ENCODE measurements at places on chromosomes 5 and 9.
A peak's percentile ranks its signal among the peaks of the same experiment; 100 is the strongest.

DNA sequence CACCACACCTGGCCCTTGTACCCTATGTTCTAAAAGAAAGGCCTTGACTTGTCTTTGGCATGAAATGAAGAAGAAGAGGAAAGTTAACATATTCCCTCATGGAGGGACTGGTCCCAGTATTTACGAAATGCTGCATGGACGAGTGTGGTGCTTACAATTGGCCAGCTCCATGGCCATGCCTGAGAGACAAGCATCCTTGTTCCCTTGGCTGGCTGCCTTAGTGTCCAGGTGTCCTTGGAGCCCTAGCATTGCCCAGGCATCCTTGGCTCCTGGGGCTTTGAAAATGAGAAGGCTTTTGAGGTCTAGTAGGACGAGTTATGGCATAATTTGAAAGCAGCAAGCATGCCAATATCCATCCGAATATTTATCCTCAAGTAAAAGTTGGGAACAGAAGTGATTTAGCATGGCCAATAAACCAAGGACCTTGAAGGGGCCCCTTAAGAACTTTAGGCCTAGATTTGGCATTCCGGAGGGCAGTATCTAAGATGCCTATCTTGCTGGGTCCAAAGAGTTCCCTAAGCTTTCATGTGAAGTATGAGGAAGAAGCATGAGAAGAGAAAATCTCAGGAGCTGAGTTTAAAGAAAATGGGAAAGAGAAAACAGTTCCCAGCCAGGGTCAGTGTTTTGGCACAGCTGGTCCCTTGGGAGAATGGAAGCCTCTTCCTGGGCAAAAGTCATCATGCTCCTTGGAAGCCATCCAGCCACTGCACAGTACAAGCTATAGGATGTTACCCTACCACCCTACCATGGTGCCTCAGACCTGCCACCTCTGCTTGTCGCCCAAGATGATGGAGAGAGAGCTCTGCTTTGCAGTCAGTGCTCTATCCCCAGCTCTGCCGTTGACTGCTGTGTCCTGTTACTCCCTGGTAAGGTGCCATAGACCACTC, 91.0 kb downstream of the AOPEP start:
- no peak for DNase-seq

DNA sequence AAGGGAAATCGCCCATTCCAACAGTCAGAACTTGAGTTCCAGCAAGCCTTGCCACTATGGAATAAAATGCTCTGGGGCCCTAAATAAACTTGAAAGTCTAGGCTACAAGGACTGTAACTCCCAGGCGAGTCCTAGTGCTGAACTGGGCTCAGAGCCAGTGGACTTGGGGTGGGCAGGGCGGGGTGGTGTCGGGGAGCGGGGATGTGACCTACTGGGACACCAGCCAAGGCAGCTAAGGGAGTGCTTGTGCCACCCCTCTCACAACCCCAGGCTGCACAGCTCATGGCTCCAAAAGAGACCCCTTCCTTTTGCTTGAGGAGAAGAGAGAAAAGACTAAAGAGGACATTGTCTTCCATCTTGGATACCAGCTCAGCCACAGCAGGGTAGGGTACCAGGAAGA, 61.5 kb downstream of the MEIKIN start:
- DNase-seq: no peak

DNA sequence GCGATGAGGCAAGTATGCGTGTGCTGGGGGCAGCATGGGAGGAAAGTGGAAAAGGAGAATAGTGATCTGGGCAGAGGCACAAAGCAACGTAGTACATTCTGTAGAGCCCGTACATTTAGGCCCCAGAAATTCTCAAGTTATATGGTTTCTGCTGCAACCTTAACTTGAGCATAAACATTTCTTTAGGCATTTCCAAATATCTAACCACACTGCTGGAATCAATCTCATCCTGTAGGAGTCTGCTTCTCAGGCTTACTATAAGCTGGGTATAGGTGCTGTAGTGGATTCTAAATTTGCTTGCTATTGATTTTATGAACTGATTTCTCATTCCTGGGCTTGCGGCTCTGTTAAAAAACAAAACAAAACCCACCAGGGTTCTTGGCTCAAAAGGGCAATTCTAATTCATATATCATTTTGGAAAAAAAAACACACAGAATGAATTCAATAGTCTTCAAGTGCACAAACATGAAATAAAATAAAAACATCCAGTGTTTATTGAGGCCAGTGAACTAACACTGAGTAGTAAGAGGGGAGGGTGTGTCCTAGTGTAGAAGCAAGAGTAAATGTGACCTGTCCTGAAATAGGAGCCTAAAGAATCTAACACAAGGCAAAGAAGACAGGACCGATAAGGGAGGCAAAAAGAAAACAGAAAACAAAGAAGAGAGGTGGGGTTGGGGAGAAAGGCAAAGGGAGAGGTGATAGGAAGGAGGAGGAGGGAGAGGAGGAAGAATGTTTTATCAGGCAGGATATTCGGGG, 145.5 kb upstream of the LHFPL2 start:
- no peak for DNase-seq

DNA sequence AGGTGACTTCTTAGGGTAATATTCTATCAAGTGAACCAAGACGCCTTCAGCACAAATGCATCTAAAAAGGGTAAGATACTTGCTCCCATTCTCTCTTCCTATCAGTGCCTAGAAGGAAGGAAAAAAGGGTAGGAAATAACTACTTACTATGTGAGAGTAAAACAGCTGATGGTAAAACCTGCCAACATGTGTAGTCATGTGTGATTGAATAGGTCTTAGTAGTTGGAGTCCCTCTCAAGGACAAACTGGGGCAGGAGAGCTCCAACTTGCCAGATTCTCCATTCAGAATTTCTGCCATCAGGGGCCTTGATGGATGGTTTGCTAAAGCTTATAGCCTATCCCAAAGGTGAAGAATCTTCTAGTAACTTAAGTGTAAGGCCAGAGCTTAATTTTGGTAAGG, 5.2 kb downstream of the TSC1 start:
- no peak for DNase-seq

DNA sequence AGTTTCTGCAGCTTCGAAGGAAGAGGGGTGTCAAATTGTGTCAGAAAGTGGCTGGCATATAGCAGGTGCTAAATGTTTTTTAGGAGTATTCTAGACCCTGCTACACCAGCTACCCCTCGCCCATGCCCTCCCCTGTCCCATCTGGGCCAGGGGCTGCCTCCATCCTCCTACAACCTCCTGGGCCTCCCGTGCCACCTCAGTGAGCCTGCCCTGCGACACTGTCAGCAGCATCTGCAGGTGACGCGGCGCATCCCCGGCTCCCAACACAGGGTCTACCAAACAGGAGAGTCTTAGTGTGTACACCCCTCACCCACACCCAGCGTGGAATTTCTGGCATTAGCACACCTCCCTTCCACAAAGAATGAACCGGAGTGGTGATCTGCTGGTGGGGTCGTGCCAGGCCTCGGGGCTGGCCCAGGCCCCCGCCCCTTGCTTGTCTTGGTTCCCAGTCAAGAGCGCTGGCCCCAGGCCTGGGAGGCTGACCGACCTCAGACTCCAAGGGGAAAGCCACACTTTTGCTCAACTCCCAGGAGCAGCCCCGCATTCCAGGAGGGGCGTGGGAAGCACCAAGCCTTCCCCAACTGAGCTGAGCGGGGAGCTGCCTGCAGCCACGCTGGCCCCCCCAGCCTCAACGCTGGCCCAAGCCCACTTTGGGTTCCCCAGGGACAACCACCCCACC, 55.2 kb downstream of the NEURL1B start:
- DNase-seq: no peak

GRCh38 chr9:78934880-78935279, 636.9 kb upstream of the TLE4 start:
- DNase-seq: no peak

- DNase-seq: no peak
Observed at GRCh38 chr5:39220280-39221030, 1.1 kb upstream of the FYB1 start.

DNA sequence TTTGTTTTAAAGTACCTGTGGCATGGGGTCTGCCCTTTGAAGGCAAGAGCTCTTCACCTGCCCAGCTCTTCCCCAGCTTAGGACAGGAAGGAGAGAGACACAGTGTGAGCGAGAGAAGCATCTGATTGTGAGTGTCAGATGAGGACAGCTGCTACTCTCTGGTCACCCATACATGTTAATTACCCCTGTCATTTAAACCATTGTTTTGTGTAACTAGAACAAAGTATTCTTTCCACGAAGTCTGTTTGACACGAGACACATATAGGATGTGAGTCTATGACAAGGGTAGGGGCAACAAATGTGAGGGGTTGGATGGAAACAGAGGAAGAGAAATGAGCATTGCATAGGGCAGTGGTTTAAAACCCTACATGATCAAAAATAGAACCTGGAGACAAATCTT, 3.0 kb upstream of the CD274 start:
- DNase-seq: no peak

- peak; percentile 4 for DNase-seq
Observed at GRCh38 chr9:22241024-22241423, 205.6 kb upstream of the DMRTA1 start.

DNA sequence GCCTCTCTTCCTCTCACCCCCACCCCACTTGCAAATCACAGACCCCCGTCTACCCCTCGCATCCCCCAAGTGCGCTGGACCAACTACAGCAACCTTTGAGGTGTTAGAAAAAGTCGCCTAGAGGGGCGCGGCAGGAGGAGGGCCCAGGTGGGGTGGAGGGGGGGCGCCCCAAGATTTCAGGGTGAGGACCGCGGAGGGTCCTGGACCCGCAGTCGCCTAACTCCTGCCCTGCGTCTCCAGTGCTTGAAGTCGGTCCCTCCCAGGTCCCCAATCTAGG, 379 bp upstream of the EGFLAM start:
- DNase-seq: no peak

DNA sequence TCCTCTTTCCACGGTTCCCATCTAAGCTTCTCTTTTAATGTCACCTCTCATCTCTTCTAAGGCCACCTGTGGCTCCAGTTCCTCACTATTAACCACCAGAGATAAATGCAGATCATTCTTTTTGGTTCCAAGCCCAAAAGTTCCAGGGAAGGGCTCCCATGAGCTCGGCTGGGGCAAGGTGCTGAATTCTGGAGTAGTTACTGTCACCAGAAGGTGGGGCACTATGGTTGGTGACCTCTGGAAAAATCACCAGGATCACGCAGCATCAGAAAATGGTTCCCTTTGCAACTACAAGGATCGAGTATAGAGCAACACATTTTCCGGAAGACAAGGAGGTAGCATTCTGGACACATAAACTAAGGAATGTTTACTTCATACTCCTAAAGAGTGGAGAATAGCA, 528.7 kb upstream of the DAP start:
- no peak for DNase-seq

DNA sequence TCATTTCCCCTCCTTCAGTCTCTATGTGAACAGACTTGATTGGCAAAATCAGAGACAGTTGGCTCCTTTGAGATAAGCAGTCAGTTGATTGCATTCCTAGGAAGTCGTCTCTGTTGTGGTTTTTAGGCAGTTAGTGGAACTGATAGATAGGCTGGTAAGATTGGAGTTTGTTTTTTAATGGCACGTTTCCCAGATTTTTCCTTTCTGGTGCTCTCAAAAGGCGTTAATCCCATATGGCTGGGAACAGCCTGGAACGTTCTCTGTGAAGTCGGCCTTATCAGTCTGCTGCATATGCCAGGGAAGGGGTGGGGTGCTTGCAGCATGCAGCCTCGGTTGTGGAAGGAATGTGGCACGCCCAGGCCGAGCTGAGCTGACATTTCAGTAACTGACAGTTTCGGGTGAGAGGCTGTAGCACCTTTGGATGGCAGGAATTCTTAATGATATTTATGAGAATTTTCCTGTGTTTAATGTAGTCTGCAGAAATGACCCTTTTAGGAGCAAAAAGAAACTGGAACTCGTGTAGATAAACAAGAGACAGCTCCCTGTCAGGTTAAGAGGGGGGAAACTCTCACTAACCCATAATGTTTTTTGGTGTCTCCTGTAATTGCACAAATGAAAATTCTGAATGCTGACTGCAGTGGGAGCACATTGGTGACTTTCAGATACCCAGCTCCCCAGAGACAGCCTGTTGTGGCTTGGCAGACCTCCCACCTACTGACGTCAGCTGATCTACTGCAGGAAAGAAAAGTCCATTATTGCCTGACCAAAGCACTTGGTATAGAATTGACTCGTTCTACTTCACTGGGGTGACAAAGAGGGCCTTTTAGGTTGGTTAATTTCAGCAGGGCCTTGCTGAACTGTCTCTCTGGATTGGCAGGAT, 6.3 kb downstream of the SPTAN1 start:
- peak; percentile 72 for DNase-seq

- DNase-seq: no peak
Observed at GRCh38 chr9:136562746-136563495, 17.1 kb upstream of the NOTCH1 start.

DNA sequence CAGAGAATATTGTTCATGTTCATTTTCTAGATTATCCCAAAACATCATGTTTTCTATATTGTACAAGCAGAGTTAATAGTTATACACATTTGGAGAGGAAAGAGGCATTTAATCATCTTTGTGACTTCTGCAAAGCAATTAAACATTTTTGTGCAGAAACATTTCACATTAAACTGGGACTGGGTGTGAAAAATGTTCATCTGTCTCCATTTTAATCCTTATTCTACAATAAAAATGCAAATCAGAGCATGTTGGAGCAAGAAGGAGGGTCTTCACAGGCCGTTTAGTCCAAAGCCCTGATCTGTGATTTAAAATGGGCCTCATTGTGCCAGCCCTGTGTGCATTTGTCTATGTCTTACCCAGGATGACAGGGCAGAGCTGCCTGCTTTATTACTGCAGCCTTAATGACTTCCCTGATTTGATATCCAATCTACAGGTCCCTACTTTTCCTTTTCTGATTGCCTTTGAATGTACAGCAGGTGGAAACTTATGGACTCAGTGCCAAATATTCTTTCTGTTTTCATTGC, 183.5 kb downstream of the CAVIN4 start:
- DNase-seq: no peak

- DNase-seq: no peak
Observed at GRCh38 chr5:154236-154635, 37.1 kb upstream of the LRRC14B start.

DNA sequence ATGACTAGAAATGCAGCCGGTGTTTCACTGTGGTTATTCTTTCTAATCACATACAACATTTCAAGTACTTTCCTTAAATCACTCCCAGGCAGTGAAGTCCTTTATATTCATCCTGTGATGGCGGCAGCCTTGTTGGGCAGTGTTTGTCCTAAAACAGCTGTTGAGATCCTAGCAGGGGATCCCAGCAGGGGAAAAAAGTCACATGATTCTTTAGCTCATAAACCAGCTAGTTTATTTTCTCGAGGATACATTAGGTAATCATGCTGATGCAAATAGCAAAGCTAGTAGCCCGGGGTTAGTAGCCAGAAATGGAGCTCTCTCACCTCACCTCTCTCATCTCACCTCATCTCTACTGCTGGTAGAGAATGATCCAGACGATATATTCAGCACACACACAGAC, 70.5 kb downstream of the FOXD1 start:
- DNase-seq: no peak

- no peak for DNase-seq
Observed at GRCh38 chr5:15948190-15948589, 231.4 kb downstream of the MARCHF11 start.

DNA sequence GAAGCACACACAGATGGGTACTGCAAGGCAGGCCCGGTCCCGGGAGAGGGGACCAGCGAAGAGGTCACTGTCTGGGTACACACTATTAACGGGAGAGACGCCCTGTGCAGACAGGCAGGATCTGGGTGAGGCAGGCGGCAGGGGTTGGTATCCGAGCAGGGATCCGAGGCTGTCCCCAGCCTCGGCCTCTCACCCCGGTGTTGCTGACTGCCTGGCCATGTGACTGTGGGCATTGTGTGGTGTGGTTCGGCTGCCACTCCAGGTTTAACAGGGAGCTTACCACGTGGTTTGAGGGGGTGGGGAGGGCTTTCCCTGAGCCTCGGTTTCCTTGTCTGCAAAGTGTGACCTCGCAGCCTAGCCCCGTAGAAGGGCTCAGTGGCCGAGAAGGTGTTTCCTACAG, 11.1 kb upstream of the RALGDS start:
- DNase-seq: no peak
